ENCODE measurements at places on chromosomes 12 and 14. TPM values are rescaled to one million over a fixed set of nuclear protein-coding genes. Genes with fewer than 3 reads are reported as not detected.

Gene SEL1L
- 9.3 TPM for polyA plus RNA-seq

Gene IL23A
- 1.9 TPM for polyA plus RNA-seq

Gene SOAT2
- not detected for polyA plus RNA-seq

Gene NKX2-1
- not detected for polyA plus RNA-seq

Gene APOLD1
- polyA plus RNA-seq = 5.4 TPM

Gene A2M
- polyA plus RNA-seq = 47.4 TPM

Gene SMCO2
- polyA plus RNA-seq = not detected

Gene TSHR
- not detected for polyA plus RNA-seq

Gene KRR1
- polyA plus RNA-seq = 11.4 TPM

Gene ANKRD52
- polyA plus RNA-seq = 3.4 TPM

DNA sequence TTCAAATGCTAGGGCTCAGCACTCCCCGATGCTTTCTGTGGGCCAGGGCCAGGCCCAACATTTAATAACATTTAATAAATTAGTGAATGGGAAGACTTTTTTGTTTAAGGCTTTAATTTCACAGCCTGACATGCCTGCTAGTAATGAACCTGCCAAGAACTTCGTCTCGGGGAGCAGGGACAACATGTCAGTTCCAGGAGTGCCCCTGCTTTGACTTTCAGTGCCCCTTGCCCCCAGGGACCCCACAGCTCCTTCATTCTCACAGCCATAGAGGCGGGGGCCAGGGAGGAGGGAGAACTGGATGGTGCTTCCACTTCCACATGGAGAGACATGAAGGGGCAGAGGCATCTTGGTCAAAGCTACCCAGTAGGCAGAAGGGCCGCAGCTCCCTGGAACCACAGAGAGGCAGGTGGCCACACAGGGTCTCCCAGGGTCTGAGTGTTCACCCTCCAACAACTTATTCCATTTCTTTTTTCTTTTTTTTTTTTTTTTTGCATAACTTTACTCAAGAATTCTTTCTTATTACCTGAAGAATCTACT lies 66.0 kb upstream of the DDX11 start:
- no peak for DNase-seq

DNA sequence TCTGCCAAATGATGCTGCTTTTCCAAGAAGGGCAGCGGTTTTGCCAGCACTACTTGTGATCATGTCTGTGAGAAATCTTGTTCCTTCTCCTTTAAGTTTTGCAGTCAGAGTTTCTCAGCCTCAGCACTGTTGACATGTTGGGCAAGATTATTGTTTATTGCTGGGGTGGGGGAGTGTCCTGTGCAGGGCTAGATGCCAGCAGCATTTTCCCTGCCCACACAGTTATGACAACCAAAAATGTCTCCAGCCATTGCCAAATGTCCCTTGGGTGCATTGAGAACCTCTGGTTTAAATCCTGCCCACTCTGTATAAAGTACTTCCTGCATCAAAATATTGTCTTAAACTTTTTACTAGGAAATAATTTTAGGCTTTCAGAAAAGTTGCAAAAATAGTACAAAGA lies 20.0 kb downstream of the TMEM132C start:
- DNase-seq = peak; percentile 16

- DNase-seq = peak; percentile 85
Observed at GRCh38 chr12:64780531-64781279, 21.5 kb upstream of the GNS start.

DNA sequence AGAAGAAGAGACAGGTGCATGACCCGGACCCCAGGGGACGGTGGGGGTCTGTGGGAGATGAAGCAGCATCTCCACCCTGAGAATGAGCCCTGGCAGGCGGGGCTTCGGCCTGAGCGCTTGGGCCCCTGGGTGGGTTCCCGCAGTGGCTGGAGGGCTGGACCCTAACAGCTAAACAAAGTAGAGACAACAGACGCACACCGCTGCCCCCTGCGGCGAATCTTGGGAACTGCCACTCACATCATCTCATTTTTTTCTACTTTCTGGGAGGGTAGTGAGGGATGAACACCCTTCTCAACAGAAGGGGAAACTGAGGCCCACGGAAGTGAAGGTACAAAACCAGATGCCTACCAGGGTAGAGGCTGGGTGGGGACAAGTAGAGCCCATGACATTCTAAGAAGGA lies 104.7 kb downstream of the RFLNA start:
- DNase-seq = peak; percentile 72

DNA sequence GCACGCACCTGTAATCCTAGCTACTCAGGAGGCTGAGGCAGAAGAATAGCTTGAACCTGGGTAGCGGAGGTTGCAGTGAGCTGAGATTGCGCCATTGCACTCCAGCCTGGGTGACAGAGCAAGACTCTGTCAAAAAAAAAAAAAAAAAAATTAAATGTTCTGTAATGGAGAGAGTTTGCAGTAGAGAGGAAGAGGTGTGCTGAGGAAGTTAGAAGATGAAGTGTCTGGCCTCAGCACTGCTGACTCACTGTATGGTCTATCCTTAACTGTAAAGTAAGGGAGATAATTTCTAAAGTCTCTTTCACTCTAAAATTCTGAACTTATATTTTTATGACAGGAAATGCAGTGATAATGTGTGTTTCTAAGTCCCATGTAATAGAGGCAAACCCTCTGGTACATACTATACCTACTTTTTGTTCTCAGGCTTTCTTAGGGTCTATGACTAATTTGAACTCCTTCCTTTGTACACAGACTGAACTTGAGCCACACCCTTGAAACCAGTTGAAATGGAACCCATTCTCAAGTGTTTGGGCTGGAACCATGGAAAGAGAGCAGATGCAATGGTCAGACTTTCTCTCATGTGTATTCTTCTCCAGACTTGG lies 278.1 kb upstream of the FAR2 start:
- no peak for DNase-seq

- DNase-seq = peak; percentile 23
Observed at GRCh38 chr14:96639550-96639949, 137.4 kb downstream of the PAPOLA start.

GRCh38 chr14:34029921-34030334 lies 79.1 kb upstream of the EGLN3 start:
- peak; percentile 47 for DNase-seq

GRCh38 chr14:69495341-69495921 lies 10.9 kb downstream of the PLEKHD1 start:
- DNase-seq = no peak

GRCh38 chr12:93079271-93079670 lies 150.2 kb upstream of the EEA1 start:
- no peak for DNase-seq

DNA sequence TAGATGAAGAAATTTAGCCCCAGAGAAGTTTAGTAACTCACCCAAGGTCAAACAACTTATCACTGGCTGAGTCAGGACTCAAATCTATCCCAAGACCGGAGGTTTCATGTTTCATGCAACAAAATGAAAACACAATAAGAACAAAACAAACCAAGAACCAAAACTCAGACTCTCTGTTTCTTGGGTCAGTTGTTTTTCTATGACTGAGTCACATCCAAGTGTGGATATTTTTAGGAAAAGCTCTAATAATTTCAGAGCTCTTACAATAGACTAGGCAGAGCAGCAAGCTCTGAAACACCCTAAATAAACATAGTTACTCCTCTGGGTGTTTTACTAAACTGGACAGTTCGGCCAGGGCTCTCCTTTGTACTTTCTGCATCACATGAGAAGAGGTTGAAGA lies 87.6 kb upstream of the PRB2 start:
- no peak for DNase-seq

- no peak for DNase-seq
Observed at GRCh38 chr12:40338071-40338470, 113.3 kb downstream of the LRRK2 start.

DNA sequence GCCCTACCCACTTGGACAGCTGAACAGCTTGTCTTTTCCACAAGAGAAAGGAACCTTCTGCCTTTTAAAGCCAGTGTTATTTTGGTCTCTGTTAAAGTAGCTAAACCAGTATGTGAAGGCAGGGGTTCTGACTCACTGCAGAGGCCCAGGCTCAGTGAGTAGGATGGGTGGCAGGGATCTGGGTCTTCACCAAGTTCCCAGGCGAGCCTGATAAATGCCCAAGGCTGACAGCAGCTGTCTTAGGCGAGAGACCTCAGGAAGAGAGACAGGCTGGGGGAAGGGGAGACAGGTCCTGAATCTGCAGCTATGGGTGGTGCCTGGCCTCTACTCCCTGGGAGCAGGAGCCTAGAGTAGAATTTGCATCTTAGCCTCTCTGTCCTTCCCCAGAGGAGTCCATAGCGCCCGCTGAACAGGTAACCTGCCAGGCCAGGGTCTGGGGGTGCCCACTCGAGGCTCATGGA lies 18.1 kb upstream of the KIF26A start:
- DNase-seq = peak; percentile 23

DNA sequence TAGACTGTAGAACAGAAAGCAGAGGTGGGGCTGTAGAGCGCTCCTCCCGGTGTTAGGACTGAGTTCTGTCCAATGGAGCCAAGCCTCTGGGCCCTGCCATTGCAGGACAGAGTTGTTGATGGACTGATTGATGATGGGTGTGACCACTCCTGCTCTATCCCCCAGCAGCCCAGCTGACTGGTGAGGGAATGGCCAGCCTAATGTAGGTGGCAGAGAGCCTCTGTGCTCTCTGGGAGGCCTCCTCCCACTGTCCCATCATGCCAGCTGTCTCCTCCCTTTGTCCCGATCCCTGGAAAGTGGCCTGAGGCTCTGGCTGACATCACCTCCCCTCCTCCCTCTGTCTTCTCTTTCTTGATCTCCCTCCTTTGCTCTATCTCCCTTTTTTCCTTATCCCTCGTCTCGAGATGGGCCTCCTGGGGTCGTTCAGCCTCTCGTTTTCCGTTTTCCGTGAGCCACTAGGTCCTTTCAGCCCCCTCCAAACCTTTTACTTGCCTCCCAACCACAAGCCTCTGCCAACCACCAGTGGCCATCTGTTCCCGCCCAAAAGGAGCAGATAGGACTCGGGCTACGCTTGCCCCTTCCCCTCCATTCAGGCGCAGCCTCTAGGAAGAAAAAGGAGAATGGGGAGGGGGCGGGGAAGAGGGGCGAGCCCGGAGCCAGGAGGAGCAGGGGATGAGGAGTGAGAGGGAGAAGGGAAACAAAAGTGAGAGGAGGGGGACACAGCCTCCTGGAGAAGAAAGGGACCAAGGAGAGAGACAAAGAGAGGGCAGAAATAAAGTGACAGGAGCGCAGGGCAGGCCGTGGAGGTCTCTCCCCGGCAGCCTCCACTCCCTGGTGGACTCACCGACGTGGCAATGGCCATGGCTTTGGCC lies 572 bp downstream of the EFS start:
- peak; percentile 60 for DNase-seq

GRCh38 chr12:104083769-104084475 lies 19.6 kb downstream of the HCFC2 start:
- DNase-seq = no peak

DNA sequence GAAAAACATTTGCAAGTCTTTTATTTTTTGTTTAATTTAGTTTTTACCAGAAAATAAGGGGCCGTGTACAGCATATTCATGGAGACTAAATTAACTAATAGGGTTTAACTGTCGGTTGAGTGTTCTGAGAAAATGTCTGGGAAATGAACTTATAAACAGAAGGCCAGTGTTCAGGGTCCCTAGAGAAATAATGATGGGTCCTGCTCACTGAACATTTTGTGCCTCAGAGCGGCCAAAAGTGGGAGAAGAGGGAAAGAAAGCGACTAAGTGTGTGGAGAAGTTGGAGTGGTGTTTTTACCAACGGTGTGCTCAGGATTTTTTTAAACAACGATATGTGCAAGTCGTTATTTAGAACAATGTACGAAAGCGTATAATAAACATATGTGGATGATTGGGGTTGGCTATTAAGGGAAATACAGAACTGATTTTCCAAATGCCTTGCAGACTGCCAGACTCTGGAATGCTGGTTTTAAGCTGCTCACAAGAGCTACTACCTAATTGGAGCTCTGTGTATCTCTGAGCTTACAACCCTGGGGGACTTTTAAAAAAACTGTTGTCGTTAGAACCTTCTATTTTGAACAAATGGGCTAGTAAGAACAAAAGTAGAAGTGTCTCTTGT lies 166.7 kb downstream of the SLC38A4 start:
- peak; percentile 24 for DNase-seq

DNA sequence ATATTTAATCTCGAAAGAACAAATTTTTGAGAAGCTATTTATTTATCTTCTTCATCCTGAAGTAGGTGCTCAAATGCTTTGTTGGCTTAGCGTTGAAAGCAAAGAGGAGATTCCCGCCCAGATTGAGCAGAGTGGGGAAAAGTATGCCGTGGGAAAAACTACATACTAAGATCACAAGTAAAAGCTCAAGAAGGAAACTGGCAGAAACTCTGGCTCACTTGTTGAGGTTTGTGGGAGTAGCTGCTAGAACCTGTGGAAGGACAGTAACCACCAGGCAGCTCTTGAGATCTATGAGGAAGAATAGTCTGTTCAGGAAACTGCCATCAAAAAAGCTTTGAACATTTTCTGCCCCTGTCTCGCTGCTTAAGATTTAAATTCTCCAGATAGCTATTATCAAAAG lies 3.9 kb downstream of the MYRFL start:
- DNase-seq = no peak

DNA sequence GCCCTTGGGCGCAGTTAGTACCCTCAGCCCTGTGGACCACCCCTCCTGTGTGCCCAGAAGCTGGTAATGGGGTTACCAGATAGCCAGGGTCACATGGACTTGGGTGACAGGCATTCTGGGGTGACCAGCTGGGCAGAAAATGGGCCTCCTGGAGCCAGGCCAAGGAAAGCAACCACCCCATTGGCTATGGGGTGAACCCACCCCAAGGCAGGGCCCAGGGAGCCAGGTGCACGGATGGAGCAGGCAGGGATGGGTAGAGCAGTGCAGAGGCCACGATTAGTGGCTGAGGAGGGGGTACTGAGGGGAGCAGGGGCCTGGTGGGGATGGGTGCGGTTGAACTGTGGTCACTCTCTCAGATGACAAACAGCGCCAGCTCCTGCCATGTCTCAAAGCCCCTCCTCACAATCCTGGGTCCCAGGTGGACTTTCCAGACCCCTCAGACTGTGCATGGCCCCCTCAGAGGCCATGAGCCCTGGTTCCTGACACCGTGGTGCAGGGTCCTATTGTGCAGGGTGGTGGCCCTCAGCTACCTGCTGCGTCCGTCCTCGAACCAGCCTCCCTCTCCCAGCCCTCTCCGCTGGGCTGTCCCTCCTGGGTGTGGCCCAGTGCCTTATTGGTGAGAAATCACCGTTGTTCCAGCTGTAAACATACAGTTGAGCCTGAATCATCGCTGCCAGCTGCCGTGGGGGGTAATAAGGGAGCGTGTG lies 23.4 kb upstream of the BEGAIN start:
- DNase-seq = no peak

DNA sequence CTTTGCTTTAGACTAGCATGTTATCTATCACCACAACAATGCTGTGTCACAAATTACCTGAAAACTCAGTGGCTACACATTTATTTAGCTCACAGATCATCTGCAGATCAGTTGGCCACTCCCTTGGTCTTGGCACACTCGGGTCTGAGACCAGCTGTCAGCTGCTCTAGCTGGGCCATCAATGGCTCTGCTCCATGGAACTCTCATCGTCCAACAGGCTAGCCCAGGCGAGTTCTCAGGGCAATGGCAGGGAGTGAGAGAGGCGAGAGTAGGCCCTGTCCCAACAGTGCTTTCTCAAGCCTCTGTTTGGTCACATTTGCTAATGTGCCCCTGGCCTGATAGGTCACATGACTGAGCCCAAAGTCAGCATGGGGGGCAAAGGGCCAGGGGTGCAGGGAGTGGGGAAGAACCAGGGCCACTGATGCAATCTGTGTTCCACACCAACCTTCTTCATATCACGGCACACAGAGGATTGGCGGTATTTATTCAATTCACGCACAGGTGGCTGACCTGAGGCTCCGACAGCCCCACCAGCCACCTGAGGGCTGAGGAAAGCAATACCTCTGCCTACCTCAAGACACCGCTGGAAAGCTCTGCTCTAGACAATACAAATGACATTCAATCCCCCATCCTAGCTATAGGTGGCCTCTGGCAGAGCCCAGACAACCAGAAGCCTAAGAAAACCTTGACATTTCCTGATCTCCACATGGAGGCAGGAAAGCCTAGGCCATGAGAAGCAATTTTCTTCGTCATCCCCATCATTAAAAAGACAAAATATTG lies 82.5 kb downstream of the NT5DC3 start:
- DNase-seq = no peak
